ENCODE measurements at places on chromosomes 4 and X.
A peak's percentile ranks its signal among the peaks of the same experiment; 100 is the strongest.

DNA sequence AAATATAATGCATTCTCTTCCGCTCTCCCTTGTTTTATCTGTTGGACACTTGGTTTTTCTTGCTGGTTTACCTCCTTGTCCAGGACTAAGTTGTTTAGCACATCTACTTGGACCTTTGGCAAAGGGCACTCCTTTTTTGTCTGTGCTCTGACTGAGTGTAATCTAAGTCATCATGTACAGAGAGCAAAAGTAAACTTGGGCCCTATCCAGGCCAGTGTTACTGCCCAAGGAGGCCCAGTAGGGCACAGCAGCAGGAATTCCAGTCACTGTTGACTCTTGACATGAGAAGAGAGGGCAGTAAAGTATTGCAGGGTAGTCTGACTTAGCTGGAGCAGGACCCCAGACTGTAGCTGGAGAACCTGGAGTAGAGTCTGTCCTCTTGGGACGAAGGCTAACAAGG lies 445.5 kb downstream of the ZIC3 start:
- DNase-seq = no peak

- no peak for DNase-seq
These were observed 56.4 kb upstream of the SCML1 start for GRCh38 chrX:17680732-17681413.

- no peak for DNase-seq
These were observed 4.9 kb upstream of the NAA11 start for GRCh38 chr4:79330720-79331119.

GRCh38 chrX:12867685-12868084 lies 813 bp downstream of the TLR7 start:
- no peak for DNase-seq

DNA sequence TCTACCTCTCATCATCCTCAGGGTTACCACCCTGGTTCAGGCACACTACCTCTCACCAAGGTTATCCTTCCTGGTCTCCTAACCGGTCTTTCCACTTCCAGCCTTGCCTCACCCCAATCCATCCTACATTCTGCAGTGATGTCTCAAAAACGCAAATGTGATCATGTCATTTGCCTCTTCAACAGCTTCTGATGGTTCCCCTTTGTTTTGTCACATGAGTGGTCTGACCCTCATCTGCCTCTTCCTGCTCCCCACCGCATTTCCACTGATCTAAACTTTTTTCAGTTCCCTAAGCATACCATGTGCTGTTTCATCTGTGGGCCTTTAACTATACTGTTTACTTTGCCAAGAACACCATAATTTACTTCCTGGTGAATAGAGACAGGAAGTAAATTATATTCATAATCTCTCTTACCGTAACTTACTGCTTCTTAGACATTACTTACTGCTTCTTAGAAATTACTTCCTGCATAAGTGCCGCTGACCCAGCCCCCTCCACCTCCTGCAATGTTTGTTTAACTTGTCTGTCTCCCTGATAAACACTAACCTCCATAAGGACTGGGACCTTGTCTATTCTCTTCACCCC lies 27.1 kb upstream of the NSUN7 start:
- no peak for DNase-seq

DNA sequence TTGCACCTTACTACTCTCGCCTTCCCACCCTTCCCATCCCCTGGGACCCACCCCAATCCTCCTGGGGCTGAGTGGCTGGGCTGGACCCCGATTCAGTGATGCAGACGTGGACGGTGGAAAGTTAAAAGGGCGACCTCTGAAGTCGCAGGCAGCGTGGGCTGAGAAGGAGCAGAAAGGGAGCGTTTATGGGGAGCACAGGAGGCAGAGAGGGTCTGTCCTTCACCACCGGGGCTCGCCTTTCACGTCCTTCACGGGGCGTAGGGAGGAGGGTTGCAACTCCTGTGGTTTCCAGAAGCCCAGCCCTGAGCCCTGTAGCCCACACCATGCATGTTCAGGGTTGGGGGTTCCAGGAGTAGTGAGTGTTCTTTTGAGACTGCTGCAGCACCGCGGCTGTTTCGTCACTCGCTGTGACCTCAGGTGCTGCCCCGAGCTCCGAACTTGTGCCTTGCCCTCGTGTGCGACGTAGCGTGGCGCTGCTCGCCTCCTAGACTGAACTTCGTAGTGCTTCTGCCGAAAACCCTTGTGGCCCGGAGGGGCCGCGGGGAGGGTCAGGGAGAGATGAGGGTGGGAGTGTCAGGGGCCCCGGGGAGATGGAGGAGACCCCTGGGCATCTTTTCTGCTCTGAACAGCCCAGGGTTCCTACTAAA lies 1.6 kb downstream of the NHS start:
- no peak for DNase-seq

- no peak for DNase-seq
These were observed 105.5 kb upstream of the SPOCK3 start for GRCh38 chr4:167339781-167340180.

DNA sequence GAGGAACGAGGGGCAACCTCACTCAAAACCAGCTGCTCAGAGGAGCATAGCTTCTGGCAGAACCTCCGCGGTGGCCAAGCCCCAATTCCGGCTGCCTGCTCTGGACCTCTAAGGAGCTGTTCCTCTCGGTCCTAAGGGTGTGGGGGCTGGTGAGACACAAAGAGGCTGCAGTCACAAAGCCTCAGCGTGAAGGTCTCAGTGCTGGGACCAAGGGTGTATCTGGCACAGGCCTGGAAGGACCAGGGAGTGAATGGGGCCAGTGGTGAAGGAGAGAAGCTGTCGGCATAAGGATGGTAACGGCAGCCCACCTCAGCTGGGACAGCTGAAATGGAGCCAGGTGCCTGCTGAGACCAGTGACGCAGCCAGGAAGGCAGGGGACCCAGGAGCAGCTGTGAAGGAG lies 5.3 kb downstream of the PDE6B start:
- DNase-seq = no peak

DNA sequence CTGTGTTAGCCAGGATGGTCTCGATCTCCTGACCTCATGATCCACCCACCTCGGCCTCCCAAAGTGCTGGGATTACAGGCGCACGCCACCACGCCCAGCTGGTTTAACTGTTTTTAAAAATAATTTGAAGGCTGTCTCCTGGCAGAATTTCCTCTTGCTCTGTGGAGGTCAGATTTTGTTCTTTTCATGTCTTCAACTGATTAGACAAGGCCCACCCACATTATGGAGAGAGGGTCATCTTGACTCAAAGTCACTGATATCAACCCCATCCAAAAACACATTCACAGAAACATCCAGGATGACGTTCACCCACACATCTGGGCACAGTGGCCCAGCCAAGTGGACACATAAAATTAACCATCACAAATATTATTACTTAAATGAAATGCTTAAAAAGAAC lies 365.4 kb downstream of the DHRSX start:
- no peak for DNase-seq

- DNase-seq = peak; percentile 36
These were observed 2.2 kb downstream of the PLXNB3 start for GRCh38 chrX:153766098-153766817.

DNA sequence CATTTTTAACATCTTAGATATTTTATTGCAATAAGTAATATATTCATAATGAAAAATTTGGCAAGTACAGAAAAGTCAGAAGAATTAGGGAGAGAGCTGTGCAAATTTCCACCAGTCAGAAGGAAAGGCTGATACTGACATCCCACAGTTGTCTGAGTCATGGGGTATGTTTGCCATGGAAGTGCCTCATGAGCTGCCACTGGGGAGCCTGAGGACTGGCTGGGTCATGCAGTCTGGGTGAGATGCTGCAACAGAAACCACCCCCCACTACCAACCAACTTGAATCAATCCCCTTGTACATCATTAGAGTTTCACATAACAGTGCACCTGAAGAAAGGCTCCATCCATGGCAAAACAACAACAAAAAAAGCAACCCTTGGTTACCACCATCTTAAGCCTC lies 45.2 kb upstream of the ENPP6 start:
- no peak for DNase-seq

DNA sequence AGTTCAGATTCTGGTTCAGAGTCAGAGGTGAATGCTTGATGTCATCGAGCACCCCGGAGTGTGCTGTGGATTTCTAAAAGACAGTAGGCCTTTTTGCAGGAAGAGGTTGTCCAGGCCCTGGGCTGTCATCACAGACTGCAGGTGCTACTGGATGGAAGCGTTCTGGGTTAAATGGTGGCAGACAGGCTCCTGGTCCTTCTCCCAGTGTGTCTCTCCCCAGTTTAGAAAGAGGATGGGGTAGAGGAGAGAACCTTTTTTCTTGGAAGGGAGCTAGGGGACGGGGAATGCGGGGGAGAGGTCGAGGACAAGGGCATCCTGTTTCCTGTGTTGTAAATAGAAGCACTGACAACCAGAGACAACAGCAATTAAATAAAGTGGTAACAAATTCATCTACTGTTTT lies 102.3 kb upstream of the NUDT6 start:
- no peak for DNase-seq

DNA sequence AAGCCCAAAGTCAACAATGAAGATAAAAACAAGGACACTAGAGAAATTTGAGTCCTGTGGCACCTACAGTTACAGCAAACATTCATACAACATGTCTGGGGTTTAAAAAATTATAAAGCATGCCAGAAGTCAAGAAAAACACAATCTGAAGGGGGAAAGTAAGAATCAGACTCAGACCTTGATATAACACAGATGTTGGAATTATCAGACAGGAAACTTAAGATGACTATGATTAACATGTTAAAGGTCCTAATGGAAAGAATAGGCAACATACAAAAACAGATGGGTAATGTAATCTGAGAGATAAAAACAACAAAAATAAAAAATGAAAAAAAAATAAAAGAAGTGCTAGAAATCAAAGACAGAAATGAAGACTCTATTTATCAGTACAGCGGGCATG lies 446.5 kb downstream of the SPRY1 start:
- no peak for DNase-seq

- no peak for DNase-seq
These were observed 21.2 kb downstream of the ARHGAP10 start for GRCh38 chr4:147753047-147753446.

GRCh38 chr4:176187624-176188023 lies 7.8 kb downstream of the SPATA4 start:
- no peak for DNase-seq

DNA sequence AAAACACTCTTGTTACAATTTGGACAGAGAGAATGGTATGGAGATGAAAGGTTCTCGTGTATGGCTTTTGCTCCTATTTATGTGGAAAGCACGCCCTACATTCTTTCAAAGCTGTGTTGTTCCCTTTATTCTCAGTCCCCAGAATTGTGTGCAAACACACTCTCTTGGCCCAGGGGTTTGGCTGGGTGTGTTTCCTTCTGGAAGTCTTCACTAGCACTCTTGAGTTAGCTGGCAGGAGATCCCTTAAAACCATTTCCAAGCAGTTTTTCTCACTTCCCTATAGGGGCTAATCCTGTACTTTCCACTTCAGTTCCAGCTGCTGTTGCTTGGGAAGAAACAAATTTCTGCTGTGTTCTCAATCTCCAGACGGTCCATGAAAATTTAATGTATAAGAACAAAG lies 35.1 kb downstream of the FHL1 start:
- no peak for DNase-seq
